ENCODE measurements at places on chromosomes 6 and 20.

GRCh38 chr6:90221403-90221802 is 75.2 kb downstream of the BACH2 start:
- DNase-seq: no peak

DNA sequence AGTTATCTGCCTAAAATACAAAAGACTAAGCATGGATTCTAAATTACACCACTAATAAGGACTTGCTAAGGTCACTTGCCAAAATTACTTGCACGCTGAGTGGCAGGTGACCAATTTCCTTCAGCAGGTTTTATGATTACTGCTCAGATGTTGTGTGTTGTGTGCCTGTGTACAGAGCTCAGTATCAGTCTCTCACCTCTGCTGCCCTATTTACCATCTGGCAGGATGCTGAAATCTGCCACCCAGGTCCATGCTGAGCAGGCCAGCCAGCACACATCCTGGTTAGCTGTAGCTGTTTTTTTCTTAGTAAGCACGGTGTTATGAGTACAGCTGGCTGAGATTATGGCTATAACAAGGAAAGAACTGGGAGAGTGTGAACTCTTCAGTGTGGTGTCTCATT is 34.0 kb downstream of the ELOVL4 start:
- no peak for DNase-seq

DNA sequence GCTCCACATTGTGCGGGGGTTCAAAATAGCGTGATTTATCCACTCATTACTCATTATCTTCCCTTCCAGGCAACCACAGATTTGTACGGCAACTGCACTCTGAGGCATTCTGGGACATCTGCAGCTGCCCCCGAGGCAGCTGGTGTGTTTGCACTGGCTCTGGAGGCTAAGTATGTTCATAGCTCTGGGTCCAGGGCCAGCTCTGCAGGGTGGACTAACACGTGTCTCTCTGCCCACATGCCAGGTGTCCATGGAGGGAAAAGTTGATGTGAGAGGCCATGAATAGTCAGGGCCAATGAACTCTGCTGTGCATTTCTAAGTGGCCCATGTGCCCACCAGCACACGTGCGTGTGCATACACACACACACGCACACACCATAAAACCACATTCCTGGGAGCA is 74.9 kb downstream of the BFSP1 start:
- DNase-seq: no peak

- no peak for DNase-seq
These were observed 46.3 kb upstream of the ENTPD6 start for GRCh38 chr20:25148982-25149846.

- no peak for DNase-seq
These were observed 116.1 kb downstream of the JAG1 start for GRCh38 chr20:10557685-10558084.

GRCh38 chr20:33070111-33071053 is 9.1 kb upstream of the BPIFB4 start:
- no peak for DNase-seq

GRCh38 chr6:151027936-151028838 is 162.7 kb downstream of the MTHFD1L start:
- DNase-seq: no peak

- no peak for DNase-seq
These were observed 1013.7 kb upstream of the MAP3K7 start for GRCh38 chr6:91600561-91600960.

DNA sequence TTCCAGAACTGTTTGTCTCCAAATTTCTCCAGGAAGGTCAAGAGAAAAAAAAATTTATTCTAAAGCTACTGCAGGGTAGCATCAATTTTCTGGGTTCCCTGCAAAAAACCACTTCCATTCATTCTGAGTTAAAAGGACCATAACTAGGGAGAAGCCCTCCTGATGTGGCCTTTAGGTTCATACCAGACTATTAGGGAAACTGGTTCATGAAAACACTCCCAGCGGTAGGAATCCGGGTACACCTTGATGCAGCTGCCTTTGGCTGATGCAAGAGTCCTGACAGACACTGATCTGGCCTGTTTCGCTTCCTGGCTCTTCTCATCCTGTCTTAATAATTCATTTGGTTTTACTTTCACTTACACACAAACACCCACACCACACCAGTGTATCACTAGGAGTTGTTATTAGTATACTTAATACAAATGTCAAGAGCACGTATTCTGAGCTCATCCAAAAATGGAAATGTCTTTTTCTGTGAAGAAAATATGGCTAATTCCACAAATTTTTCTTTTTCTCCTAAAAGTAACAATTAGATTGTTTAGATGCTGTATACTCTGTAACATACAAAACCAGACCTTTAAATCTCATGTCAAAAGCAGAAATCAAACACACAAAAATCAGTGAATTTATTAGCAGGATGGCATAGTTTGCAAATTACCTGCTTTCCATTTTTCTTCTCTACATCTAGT is 38.4 kb upstream of the ARHGAP18 start:
- DNase-seq: peak; percentile 51

- no peak for DNase-seq
These were observed 25.4 kb downstream of the ZNF311 start for GRCh38 chr6:28979679-28980078.

DNA sequence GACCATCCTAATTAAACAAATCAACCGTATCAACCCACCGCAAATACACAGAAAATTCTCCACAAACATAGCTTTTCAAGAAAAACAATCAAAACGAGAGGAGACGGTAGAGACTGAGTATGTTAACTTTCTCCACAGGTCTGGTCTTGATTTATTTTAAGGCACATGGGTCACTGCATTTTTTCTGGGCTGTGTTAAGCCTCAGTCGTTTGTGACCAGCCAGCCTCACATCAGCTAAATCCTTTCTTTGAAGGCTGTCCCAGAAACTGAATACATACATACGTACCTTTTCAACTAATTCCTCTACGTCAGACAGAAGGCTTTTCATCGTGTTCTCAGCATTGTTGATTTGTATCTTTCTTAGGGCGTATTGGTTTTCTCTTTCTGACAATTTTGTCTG is 69.4 kb downstream of the LAMA4 start:
- no peak for DNase-seq

DNA sequence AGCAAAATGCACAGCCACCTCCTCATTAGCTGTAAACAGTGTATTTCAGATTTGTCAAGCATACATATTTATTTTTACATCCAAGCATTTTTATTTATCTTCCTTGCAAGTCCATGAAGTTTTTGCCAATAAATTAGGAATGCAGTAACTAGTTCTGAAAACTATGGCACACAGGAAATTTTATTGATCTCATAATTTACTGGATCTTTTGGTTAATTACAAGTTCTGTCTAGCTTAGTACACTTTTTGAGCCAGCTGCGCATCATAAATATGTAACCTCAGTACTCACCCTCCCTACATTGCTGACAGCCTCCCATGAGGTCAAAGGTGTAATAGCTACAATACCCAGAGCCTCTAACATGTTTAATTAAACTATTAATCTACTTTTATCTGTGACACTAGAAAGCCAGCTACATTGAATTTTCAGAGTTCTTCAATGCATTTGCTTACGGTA is 898.2 kb downstream of the KIF16B start:
- DNase-seq: no peak

- DNase-seq: no peak
These were observed 12.2 kb downstream of the SLC17A9 start for GRCh38 chr20:62964700-62965099.

- no peak for DNase-seq
These were observed 7.0 kb downstream of the MICAL1 start for GRCh38 chr6:109448615-109449014.

- DNase-seq: no peak
These were observed 6.4 kb downstream of the GDAP1L1 start for GRCh38 chr20:44253528-44253927.

GRCh38 chr6:102717737-102718456 is 1324.4 kb downstream of the GRIK2 start:
- no peak for DNase-seq

- no peak for DNase-seq
These were observed 204.0 kb downstream of the EDN1 start for GRCh38 chr6:12494161-12494560.

GRCh38 chr20:44074252-44075151 is 112.5 kb downstream of the JPH2 start:
- DNase-seq: no peak

- no peak for DNase-seq
These were observed 59.9 kb upstream of the PMEPA1 start for GRCh38 chr20:57769756-57770155.

DNA sequence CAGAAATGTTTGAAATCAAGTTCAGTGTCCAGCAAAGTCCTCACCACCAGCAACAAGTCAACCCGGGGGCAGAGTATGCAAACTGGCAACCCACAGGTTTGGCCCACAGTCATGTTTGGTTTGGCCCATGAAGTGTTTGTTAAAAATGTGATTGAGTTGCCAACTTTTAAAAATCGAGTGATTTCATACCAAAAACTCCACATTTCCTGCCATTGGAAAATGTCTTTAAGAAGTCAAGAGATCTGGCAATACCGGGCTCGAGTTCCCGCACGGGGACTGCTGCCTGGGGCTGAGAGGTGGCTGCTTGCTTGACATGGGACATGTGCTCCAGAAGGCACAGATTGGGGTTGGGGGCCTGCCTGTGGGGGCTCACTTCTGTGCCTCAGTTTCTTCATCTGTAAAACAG is 36.1 kb downstream of the PREX1 start:
- DNase-seq: peak; percentile 49

Measured in right lobe of liver (tissue), 6 donors.